ENCODE measurements at places on chromosomes 13 and 19. TPM values are rescaled to one million over a fixed set of nuclear protein-coding genes. Genes with fewer than 3 reads are reported as not detected.

DNA sequence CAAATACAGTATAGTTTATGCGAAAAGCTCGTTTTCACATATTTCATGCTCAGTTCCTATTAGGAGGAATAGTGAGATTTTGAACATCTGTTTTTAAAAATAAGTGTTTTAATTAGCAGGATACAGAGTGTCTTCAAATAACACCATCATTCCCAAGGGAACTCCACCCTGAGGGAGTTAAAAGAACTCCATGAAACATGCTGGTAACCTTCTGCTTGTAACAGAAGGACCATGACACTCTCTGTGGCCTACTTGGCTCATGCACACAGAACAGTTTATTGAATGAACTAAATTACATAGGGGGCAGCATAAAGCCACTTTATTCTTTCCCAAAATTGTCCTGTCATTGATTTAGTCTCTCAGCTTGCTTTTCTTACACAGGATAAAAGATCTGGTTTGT lies 809.5 kb upstream of the SLITRK6 start:
- DNase-seq: no peak

DNA sequence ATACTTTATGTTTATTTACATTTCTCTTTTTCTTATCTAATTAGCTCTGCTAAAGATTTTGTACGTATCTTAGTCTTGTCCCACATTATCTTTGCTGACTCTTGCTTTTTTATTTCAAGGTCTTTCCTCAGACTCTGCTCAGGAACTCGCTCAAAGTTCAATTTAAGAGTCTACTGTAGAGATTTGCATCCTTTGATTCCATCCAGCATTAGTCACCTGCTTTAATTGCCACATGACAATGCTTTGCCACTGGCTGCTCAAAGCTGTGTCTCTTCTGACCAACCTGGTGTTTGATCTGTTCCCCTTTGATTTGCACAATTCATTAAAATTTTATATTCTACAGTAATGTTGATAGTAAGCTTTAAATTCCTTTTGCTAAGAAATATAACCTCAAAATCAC lies 157.9 kb upstream of the FREM2 start:
- DNase-seq: no peak

GRCh38 chr13:21703846-21704245 lies 33.0 kb downstream of the FGF9 start:
- no peak for DNase-seq

ZNF880 gene
- 15.2 TPM for total RNA-seq

NLRP5 gene
- not detected for total RNA-seq

Measured in fibroblast of the aortic adventitia (primary cell).